ENCODE measurements at places on chromosomes 6 and 20.
A peak's percentile ranks its signal among the peaks of the same experiment; 100 is the strongest.

GRCh38 chr20:36802326-36803222, 29.0 kb upstream of the DSN1 start:
- no peak for DNase-seq

DNA sequence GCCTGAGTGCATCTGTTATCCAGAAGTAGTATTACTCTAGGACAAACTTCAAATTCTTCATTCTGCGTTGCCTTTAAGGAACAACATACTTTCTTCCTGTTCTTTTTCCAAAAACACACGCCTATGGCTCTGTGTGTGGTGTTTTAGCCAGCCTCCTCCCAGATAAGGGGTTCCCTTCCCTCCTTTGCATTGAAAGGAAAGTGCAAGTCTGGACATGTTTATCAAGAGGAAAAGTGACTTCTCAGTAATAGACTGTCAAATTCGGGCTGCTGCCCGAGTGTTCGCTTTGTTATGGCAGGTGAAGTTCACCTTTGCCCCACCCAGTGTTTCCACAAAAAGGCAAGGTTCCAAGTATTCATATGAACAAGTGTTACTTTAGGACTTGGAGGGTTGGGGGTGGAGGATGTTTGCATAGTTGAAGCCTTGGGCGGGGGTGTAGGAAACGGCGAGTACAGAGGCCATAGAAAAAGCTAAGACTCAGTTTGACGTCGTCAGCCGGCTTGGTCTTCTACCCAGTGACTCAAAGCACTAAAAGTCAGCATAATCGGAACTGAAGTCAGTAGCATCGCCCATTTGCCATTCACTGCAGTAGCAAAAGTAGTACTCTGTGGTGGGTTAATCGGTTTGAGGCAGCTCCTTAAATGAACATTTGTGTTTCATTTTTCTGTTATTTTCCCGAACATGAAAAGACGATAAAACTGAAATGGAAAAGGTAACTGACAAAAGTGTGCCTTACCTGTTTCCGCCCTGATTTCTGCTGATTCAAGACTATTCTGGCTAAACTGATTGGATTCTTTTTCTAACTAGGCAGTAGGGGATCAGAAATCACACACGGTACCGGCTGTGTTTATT, 12.5 kb downstream of the PRDM1 start:
- DNase-seq: no peak

GRCh38 chr20:17958373-17959256, 10.0 kb downstream of the SNX5 start:
- no peak for DNase-seq

DNA sequence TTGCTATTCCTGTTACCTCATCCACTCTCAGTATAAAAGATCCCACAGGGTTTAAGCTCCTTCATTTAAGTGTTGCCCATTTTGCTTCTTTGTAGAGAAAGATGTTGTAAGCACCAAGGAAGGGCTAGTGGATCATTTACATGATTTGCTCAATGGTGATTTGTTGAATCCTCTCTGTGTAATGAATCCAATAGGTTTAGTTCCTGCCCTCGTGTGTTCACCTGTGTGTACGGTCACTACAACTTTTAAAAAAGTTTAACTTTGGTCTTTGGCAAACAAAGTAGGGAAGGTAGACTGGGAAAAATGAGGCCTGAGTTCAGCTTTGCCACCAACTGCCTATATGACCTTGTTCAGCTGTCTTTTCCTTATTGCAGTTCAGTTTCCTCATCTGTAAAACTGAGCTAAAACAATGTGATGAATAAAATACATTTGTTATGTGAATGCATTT, 51.5 kb downstream of the DHX35 start:
- no peak for DNase-seq

- no peak for DNase-seq
Observed at GRCh38 chr6:136118787-136119186, 131.3 kb downstream of the MTFR2 start.

- DNase-seq: no peak
Observed at GRCh38 chr20:4171538-4172116, 156.3 kb upstream of the RNF24 start.

DNA sequence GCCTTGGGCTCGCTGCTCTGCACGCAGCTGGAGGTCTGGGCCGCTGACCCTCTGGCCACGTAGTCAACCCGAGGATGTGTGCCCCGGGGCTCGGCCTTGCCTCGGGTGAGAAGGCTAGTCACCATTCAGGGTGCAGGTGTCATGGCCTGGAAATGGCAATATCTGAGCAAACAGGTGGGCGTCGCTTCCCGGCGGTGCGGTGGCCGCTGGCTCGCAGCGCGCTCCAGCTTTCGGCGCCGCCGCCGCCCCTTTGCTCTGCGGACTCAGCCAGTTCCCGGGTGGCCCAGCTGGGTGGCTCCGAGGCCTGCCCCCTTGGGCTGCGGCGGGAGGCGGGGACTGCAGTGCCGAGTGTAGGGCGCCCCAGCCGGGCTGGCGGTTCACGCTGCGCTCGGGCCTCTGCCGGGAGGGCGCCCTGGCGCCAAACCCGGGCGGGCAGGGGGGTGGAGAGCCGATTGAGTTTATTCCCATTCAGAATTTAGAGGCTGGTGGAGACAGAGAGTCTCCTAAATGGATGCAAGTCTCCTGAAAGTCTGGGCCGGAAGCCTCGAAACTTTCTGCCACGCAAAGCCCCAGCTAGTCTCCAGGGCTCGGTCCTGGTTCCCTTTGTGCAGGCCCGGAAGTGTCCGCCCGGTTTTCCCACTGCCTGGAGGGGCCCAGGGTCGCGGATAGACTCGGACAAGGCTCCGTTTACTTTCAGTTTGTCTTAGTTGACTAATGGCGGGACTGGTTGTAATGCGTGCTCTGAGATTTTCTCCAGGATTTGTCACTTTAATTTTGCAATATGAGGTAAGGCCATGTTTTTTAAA, 11.3 kb upstream of the TFAP2A start:
- DNase-seq: no peak

DNA sequence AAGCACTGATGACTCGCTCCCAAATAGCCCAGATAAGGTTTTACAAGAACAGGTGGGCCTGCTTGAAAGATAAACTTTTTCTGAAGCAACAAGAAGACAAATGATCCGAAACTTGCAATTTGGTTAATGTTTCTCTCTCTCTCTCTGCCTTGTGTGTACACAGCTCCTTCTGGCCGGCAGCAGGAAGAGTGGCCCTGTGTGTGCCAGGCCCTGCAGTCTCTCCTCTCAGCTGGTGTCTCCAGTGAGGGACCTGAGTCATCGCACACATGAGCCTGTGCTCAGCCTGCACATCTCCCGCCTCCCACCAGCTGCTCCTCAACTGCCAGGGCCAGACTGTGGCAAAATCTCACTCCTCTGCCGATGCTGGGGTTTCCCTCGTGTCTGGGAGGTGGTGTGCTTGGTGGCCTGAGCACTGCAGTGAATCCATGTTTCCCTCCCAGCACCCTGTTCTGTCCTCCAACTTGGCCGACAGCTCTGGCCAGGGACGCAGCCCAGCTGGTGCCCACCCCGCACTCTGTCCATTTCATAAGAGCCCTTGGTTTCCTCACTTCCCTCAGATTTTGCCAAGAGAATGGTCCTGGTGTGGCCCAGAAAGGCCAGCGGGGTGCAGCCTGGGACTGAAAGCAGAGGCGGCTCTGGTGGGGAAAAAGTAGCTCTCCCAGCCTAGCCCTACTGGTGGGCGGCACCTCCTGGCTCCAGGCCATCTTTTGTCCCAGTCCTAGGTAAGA, 49.4 kb downstream of the ERMARD start:
- DNase-seq: peak; percentile 27

DNA sequence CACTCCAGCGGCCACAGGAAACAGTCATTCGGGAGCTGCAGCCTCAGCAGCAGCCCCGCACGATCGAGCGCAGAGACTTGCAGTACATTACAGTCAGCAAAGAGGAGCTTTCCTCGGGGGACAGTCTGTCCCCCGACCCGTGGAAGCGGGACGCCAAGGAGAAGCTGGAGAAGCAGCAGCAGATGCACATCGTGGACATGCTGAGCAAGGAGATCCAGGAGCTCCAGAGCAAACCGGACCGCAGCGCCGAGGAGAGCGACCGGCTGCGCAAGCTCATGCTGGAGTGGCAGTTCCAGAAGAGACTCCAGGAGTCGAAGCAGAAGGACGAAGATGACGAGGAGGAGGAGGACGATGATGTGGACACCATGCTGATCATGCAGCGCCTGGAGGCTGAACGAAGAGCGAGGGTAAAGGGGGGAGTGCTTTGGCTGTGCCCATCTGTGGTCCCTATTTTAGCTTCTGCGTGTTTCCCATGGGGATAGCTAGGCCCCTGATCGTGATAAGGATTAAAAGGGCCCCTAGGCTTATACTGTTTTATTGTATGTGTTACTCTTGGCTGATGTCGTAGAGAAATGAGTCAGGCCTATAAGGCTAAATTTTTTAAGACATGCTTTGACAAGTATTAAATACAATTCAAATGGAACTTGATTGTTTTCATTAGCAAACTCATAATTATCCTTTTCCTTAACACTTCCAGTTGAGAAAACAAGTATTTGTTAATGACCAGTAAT, 45.5 kb upstream of the KIF25 start:
- no peak for DNase-seq

GRCh38 chr20:19125508-19125907, 86.9 kb upstream of the SLC24A3 start:
- DNase-seq: no peak

DNA sequence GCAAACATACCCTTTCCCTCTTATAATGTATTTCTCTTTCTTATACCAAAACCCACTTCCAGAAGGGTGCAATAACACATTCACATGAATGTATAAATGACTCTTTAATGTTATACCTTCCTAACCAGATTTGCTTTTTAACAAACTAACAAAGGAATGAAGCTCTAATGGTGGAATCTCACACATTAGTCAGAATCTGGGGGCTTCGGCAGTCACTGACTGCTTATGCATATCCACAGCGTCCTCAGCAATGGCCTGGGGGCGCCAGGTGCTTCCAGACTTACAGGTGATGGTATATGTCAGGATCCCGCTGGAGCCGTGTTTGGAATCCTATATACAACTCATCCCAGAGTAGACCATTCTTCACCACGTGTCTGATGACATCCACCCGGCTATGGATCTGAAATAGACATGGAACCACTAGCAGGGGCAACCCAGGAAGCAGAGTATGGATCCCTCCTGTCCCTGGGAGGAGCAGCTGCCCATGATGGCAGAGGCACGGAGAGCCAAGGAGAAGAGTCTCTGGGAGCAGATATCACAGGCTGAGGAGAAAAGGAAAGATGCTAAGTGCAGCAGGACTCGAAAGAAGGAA, 150.8 kb upstream of the RIPOR2 start:
- DNase-seq: no peak

GRCh38 chr6:26164120-26164505, 76.9 kb downstream of the HFE start:
- DNase-seq: no peak

GRCh38 chr6:153150752-153151440, 19.8 kb upstream of the RGS17 start:
- DNase-seq: no peak

DNA sequence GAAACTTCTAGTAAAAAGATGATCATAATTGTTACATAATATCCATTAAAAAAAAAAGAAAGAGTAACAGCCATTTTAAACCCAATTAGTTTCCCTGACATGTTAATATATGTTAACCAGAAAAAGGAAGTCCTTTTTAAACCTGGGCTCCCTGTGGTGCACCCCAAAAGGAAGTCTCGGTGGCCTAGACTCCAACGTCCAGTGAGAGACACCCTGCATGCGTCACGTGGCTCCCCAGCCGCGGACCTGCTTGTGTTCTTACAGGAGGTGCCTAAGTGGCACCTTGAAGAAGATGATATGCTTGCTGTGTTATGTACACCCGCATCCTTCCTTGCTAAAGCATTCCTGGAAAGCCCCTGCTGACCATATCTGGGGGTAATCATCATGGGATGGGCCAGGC, 50.1 kb downstream of the FOXC1 start:
- no peak for DNase-seq

DNA sequence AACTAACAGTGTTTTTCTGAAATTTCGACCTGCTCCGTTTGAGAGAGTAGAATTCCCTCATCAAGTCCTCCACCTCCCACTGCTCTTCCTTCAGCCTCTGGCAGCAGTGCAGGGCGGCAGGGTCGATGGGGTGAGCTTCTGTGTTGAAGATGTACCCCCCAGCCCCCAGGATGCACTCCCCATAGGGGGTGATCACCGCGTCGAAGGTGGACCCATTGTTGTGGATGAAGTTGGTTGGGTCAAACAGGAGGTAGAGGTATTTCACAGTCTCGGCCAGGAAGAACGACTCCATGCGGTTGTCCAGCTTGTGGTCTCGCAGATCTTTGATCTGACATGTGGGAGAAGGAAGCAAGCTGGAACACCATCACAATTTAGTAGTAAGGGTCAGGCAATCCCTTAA, 23.0 kb upstream of the TRPC4AP start:
- no peak for DNase-seq

DNA sequence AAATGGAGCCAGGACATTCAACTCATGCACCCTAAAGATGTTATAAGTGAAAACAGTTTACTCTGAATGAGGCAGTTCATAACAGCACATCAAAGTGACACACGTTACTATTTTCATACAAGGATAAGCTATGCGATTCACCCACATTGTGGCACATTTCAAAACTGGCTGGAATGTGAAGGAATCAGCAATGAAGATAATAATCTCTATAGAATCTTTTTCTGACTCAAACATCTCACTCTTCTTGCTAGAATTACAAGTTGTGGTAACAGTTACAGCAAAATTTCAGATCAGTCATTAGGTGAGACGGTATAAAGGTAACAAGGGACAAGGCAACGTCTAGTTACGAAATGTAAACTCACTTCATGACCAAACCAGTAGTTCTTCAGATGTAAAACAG, 17.5 kb downstream of the TMEM244 start:
- DNase-seq: no peak

GRCh38 chr6:106411056-106411455, 50.5 kb downstream of the CRYBG1 start:
- no peak for DNase-seq

DNA sequence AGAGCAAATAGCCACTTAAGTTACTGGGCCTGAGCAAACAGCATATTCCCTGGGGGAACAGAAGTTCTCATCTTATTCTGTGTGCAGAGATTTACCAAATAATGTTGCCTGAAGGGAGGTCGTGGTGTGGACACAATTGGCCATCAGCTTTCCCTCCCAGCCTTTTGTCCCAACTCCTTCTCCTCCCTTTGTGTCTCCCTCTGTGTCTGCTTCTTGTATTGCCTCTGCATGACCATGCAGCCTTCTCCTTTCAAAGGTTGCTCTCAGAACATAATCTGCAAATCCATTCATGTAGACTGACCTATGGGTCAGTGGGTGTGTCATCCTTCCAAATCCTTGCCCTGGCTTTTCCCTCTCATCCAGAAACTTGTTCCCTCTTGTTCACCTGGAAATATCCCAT, 150.3 kb upstream of the INSM1 start:
- no peak for DNase-seq

GRCh38 chr20:10448270-10449156, 13.4 kb downstream of the SLX4IP start:
- DNase-seq: no peak
